WTC11 (cell line): ENCODE measurements at places on chromosomes 11 and 22. TPM values are rescaled to one million over a fixed set of nuclear protein-coding genes. Genes with fewer than 3 reads are reported as not detected.

TSGA10IP gene
- 3.4 to 4.5 TPM (median 4.1 TPM) in 3 replicates for total RNA-seq

OR4D5 gene
- total RNA-seq, result not detected in 3 replicates

USP2 gene
- total RNA-seq, result 7.3 to 8.2 TPM (median 8.0 TPM) in 3 replicates

TMEM258 gene
- total RNA-seq, result 175 to 192 TPM (median 190 TPM) in 3 replicates

LRRC32 gene
- total RNA-seq, result 0.74 to 1.7 TPM (median 1.6 TPM) in 3 replicates

H19 gene
- 9.8 to 12.7 TPM (median 11.7 TPM) in 3 replicates for total RNA-seq

GLYATL2 gene
- 0.14 to 0.37 TPM (median 0.20 TPM) in 3 replicates for total RNA-seq

ATXN10 gene
- 185 to 194 TPM (median 189 TPM) in 3 replicates for total RNA-seq

FOLR2 gene
- total RNA-seq, result not detected in 3 replicates

CEND1 gene
- total RNA-seq, result 2.0 to 3.1 TPM (median 2.7 TPM) in 3 replicates

CSF2RB gene
- 0.05 to 0.07 TPM (median 0.07 TPM) in 3 replicates for total RNA-seq

OR51L1 gene
- not detected in 3 replicates for total RNA-seq

CCDC15 gene
- 2.1 to 2.6 TPM (median 2.4 TPM) in 3 replicates for total RNA-seq

DNA sequence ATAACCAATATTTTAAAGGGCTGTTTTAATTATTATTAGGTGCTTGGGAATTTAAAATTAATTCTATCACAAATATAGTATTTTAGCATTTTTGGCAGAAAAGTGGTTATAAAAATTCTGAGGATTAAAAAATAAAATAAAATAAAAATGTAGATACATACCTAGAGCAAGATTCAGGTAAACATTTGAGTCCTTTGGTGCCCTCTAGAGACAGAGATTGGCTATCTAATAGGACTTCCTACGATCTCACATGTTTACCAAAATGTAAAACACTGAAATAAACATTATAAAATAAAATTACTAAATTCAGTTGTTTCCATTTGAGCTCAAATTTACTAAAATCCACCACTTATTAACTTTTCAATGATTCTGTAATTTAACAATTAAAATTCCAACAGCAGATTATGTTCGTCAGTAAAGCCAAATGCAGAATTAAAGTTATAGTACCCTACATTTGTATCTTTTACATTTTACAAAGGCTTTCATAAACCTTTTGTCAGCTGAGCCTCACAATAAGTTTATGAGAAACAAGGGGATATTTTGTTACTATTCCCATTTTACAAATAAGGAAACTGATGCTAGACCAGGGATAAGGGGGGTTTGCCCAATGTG, 27.7 kb downstream of the SLC36A4 start:
- DNase-seq, result no peak

DNA sequence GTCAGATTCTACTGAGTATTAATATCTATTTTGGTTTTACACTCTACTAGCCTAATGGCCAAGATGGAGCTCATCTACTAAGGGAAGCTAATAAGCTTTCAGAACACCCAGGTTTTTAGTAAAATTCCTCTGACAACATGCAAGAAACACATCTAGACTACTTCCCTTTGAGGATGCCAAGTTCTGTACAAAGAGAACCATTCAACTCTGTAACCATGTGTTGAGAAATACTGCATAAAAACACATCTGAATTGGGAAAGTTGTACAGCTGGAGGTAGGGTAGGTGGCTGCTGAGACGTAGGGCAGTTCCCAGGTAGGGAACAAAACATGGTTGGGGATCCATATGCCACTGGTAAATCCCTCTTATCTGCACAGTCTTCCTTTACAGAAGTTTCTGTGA, 66.2 kb downstream of the SC5D start:
- no peak for DNase-seq

GRCh38 chr11:110362971-110363509, 66.6 kb upstream of the RDX start:
- peak; percentile 25 for DNase-seq

DNA sequence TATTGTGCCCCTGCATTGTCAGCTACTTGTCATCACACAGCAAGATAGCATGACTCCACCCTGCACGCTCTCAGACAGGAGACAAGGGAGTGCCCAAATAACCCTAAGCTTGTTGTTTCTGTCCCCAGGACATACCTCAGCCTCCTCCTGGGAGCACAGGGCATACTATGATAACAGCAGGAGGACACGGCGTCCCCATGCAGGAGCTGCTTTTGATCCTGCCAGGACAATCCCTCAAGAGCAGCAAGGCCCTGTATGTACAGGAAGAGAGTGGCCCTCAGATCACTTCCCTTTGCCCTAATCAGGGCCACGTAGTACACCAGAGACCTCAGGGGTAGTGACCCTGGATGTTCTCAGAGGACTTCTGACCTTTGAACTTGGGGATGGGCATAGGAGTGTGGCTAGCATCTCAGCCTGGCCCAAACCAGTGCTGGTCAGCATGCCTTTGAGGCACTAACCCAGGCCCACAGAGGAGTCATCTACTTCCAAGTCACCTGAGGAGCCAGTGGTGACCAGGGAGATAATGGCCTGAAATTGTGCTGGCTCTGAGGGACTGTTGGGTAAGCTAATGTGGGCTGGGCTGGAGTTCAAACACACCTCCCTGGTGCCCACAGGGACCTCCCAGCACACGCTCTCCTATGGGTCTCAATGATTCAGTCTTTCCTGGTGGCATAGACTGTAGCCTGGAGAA, 9.2 kb downstream of the APOA4 start:
- DNase-seq, result no peak

DNA sequence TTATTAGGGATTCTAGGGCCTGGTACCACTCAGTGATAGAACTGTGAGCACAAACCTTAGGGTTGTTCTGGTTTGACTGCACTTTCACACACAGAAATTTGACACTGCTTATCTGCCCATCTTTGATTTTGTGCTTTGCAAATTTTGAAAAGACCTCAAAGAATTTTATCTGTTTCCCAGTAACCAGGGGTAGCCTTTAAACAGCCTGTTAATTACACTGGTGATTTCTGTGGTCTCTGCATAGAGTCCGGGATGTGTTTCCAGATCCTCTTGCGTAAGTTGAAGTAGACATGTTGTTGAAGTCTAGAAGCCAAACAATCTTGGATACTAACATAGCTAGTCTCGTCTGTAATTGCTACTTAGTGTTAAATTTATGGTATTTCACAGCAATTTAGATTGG, 75.3 kb downstream of the C22orf31 start:
- DNase-seq, result no peak

- DNase-seq, result peak; percentile 16
Observed at GRCh38 chr22:49627217-49628181, 200.2 kb downstream of the BRD1 start.

DNA sequence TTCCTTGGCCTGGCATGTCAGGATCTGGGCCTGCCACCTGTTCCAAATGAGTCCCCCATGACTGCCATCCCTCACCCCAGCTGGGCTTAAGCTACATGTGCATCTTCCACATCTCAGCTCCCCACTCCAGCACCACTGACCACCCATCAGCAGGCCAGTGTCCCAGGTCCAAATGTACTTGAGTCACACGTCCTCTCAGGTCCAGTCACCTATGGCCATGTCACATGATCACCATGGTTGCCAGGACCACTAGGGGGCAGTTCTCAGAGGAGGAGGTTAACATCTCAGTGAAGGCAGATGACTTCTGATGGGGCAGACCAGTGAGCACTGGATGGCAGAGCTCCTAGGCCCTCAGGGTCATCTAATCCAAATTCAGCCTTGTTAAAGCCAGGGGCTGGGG, 41.9 kb upstream of the WNT11 start:
- DNase-seq, result peak; percentile 52

GRCh38 chr11:11788063-11788710, 53.6 kb upstream of the USP47 start:
- DNase-seq, result no peak

GRCh38 chr22:22815397-22816170, 72.0 kb upstream of the IGLL5 start:
- no peak for DNase-seq

DNA sequence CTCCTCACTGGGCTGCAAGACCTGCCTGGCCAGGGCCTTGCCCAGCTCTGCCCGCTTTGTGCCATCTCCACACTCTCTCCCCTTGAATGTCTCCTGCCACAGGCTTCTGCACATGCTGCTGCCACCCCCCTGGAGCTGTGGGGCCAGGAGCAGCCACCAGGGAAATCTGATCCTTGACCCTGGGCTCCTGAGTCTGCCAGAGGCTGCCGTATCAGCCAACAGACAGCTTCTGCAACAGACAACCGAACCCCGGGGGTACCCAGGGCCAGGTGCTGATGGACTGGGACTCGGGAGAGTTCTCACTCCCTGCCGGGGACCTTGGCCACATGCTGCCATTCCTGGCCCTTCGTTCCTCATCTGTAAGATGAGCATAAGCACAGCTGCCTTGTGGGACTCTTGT, 3.3 kb upstream of the PPARA start:
- no peak for DNase-seq

DNA sequence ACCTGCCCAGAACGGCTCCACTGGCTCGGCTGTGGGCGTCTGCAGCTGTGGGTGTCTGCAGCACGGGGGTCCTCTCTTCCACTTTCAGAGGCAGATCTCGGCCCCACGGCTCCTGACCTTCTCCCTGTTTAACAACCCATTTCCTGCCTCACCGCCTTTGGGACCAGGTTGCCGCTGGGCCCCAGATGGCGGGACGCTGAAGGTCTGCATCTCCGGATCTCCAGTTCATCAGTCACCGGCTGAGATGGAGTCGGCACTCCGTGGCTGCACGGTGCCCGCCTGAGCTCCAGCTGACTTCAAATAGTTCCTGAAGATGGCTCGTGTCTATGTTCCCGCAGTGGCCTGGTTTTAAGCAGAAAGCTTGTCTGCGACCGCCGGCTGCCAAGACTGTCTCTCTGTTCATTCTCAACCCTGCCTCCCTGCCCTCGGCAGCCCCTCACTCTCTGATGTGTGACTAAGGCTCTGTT, 475.9 kb downstream of the BRD1 start:
- peak; percentile 11 for DNase-seq

DNA sequence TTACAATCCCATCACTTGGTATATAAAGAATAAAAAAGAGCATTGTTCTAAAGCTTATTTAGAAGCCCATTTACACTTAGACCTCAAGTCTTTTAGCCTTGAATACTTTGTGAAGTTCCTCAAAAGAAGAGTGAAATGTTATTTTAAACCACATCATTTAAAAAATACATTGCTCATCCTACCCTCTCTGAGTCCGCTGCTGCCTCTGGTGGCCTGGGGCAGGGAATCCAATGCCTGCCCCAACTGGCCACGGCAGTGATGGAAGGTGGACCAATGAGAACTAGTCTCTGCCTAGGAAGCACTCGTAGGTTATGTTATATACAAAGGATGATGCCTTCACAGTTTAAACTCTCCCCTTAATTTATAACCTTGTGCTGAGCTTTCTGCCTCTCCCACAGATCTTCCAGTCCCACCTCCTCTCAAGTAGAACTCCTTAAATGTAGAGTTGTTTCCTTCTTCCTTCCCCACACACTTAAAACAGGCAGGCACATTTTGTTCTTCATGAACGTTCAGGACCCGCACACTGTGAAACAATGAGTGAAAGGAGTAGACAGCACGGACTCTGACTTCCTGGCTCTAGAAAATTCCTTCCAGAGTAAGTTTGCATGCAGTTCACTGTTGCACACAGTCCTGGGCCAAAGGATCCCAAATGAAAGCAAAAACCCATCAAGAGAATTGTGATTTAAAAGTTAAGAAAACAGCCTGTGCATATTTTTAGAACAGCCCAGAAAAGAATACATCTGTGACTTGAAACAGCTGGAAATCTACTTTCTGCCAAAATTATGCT, 167.8 kb downstream of the RRAS2 start:
- no peak for DNase-seq

- peak; percentile 20 for DNase-seq
Observed at GRCh38 chr11:124108156-124108555, 7.1 kb upstream of the VWA5A start.

DNA sequence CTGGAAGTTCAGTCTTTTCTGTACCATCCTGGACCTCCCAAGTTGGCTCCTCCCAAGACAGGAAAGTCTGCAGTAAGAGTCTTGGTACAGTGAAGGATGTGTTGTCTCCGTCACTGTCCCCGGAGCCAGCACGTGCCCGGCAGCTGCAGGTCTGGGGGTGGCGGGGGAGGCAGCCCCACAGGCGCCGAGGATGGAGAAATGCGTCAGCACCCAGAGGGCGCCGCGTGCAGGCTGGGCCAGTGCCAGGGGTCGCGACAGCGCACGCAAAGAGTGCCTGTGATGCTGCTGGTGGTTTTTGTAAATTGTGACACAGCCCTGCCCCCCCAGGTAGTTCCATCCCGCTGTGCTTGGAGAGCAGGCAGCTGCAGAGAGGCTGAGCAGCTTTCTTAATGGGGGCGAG, 1200.5 kb downstream of the BRD1 start:
- DNase-seq, result no peak

DNA sequence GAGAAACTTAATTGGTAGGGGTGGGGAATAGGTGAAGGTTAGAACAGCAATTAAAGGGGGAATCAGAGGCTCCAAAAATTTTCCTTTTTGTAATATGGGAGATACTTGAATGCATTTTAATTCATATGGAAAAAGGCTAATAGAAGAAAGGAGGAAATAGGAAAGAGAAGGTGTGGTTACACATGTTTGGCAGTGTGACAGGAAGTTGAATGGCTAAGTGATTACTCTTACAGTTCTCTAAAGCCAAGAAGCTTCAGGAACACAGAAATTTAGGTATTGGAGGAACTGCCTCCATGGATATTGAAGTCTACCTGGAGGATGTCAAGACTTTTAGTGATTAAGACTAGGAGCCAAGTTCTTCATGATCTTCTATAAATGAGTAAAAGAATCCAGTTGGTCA, 6.3 kb downstream of the NXPE2 start:
- DNase-seq, result no peak

- DNase-seq, result no peak
Observed at GRCh38 chr22:50676180-50676636, 3.6 kb downstream of the SHANK3 start.

- peak; percentile 38 for DNase-seq
Observed at GRCh38 chr11:84261707-84262106, 975.5 kb upstream of the CCDC90B start.

- no peak for DNase-seq
Observed at GRCh38 chr22:21047730-21048129, 2.0 kb downstream of the LRRC74B start.

GRCh38 chr11:62788991-62789390, 1.8 kb downstream of the TMEM179B start:
- DNase-seq, result no peak

- no peak for DNase-seq
Observed at GRCh38 chr11:74460481-74461154, 6.7 kb downstream of the KCNE3 start.

DNA sequence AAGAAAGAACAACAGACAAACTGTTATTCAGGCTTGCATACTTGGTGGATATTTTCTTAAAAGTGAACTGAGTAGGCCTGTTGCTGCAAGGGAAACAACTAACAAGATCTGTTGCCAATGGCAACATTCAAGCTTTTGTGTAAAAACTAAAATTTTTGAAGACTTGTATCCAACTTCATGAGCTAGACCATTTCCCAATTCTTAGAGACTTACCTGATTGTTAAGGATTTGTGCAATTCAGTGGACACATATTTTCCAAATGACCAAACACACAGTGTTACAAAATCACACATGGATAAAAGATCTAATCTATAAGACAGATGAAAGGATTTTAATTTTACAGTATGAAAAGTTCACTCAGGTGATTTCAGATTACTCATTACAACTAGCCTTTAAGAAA, 564.1 kb downstream of the CNTN5 start:
- no peak for DNase-seq

GRCh38 chr11:44575288-44575672, 9.8 kb downstream of the CD82 start:
- no peak for DNase-seq

DNA sequence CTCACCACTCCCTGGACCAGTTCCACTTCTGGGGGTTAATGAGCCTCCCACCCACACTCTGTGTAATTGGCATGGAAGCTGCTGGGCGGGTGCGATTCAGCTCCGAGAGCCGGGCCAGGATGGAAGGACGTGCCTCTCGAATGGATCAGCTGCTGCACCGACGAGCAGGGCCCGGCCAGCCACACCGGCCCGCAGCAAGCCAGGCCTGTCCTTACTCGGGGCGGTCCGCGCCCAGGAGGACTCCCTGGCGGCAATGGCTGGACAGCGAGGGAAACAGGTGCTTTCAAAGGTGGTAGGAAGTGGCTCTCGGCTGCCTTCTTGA, 4.3 kb upstream of the SHISAL1 start:
- no peak for DNase-seq
